ENCODE measurements at places on chromosomes 12 and 14.
A peak's percentile ranks its signal among the peaks of the same experiment; 100 is the strongest.

DNA sequence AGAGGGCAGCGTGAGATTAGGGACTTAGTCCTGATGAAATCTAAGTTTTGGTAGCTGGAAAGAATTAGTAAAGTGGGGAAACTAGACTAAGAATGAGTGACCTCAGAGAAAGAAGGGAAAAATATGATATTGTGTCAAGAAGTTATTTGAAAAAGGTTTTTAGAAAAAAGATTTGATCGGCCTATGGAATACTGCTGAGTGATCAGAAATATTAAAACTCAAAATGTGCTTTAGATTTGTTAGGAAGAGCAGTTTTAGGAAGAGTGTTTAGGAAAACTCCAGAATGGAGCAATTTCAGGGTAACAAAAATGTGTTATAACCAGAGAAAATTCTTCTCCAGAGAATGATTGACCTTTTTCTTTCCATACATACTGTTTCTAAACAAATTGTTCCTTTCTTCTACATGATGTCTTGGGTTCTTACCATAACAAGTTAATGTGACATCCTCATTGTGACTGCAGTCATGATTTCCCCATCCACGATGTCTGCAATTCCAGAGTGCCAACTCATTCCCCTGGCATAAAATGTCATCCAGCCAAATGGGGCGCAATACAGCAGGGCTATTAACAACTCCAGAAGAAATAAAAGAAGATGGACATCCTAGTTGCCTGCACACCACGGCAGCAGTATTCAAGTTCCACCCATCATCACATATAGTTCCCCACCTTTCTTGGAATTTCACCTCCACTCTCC is 11.8 kb downstream of the CD163L1 start:
- no peak for DNase-seq

DNA sequence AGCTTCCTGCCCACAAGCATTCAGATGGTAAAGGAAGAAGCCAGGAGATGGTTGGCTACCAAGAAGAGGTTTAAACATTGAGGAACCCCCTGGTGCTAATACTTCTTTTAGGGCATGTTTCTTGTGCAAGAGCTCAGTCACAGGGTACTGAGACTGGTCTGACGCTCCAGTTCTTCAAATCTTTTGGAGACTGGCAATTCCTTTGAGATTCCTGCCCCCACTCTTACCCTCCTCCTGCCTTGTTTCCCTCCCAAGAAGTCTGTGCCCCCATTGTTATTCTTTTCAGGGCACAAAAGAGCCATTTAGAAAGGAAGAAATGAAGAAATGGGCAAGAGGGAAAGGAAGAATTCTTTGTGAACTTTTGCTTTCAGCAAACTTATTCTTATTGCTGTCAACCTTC is 11.8 kb downstream of the A2ML1 start:
- no peak for DNase-seq

GRCh38 chr12:105369014-105369413 is 38.5 kb downstream of the C12orf75 start:
- no peak for DNase-seq

DNA sequence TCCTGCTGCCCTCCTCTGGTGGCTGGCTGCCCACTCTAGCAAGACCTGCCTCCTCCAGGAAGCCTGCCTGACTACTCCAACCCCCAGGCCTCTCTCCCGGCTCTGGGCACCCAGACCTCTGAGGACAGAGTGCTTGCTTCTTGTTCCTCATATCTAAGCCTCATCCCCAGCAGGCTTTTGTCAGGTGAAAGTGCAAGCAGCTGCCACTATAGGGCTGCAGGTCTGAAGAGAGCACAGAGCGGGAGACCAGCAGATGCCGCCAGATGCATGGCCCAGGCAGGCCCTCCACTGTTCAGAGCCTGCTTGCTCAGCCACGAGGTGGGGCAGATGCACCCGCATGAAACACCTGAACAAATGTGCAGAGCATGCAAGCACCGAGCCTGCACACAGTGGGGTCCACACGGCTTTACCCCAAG is 73.0 kb downstream of the SERPINA3 start:
- no peak for DNase-seq

- no peak for DNase-seq
These were observed 52.4 kb downstream of the BRMS1L start for GRCh38 chr14:35878272-35879150.

- DNase-seq = peak; percentile 70
These were observed at the start of the genes AMIGO2 and PCED1B for GRCh38 chr12:47079468-47079980. TSS of gene AMIGO2 (minus strand) at chr12:47079959. CDS start at chr12:47079002, 957 bp downstream. TSS of gene PCED1B (plus strand) at chr12:47079621. CDS start at chr12:47235064, 155,443 bp downstream.

DNA sequence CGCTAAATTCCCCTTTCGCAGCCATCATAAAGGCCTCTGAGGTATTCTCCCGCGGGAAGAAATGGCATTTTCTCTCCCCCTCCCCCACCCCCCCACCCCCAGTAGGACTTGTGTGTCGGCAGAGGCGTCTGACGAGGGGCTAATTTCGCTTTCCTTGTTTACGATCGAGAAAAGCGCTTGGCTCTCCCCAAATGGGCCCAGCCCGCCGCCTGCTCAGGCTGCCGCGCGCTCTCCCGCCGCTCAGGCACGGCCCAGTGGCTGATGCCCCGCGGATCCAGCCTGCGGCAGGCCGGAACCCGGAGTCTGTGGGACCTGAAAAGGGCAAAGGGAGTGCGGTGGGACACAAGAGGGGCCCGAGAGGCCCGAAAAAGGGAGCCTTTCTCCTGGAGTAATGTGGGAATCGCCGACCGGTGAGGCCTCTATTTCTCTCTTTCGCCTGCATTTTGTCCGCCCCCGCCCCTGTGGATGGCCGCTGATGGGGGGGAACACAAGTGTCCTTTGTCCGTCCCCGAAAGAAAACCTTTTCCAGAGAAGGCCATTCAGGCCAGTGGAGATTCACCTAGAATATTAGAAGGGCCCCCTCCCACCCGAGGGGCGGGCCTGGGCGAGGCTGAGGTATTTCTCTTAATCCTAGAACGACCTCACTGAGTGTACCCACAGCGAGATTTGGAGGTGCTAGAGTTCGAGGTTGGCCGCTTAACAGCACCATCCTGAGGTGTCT is 9.0 kb upstream of the HOXC6 start:
- peak; percentile 55 for DNase-seq

DNA sequence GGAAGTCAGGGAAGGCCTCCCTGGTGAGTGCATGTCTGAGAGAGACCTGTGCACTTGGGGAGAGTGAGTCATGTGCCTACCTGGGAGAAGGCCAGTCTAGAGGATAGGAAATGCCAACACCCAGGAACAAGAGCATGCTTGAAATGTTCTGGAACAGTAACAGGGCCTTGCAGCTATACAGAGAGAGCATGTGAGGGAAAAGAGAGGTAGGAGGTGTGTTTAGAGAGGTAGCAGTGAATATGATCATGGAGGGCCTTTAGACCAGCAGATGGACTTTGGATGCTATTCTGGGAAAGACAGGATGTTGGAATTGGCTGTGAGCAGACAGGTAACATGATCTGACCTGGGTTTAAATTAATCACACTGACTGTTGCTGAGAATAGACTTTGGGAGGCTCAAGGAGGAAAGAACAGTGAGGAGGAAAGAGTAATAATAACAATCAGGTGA is 1143.6 kb downstream of the FLRT2 start:
- no peak for DNase-seq

GRCh38 chr14:89586258-89587135 is 169.5 kb upstream of the FOXN3 start:
- no peak for DNase-seq

DNA sequence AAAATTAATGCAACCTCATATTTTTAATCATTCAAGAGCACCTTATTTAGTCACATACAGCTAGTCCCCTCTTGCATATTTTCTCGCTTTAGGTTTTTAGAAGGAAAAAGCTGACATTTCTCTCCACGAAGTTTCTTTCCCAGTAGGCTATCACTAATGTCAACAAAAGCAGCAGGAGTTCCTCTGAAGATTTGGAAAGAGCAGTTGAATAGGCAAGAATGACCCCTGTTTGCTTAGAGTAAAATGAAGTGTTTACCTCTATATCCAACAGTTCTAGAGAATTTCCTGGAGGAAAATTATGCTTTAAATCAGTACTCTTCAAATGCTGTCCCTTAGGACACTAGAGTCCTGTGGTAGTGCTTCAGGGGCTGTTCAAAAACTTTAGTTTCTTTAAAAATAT is 188.1 kb upstream of the PRKD1 start:
- no peak for DNase-seq

GRCh38 chr14:74619672-74620131 is 7.7 kb upstream of the LTBP2 start:
- DNase-seq = no peak

- no peak for DNase-seq
These were observed 5.7 kb upstream of the MLF2 start for GRCh38 chr12:6758506-6759095.

GRCh38 chr12:120266180-120266870 is 795 bp upstream of the PXN start:
- no peak for DNase-seq

DNA sequence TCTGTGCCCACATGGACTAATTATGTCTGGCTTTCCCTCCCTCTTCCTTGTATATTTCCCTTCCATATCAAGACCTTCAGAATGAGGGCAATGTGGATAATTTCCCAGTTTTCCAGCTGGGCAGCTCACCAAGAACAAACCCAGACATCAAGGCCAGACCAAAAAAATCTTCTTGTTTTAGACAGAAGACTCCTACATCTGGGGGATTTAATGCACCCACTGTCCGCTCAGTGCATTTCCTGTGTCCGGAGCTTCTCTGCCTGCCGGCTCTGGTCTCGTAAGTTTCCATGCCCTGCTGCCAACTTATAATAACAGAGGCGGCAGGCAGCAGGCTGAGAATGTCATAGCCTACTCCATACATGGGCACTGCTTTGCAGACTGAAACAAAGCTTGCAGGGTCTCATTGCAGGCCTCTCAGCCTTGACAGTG is 207.2 kb upstream of the BCL2L14 start:
- no peak for DNase-seq

DNA sequence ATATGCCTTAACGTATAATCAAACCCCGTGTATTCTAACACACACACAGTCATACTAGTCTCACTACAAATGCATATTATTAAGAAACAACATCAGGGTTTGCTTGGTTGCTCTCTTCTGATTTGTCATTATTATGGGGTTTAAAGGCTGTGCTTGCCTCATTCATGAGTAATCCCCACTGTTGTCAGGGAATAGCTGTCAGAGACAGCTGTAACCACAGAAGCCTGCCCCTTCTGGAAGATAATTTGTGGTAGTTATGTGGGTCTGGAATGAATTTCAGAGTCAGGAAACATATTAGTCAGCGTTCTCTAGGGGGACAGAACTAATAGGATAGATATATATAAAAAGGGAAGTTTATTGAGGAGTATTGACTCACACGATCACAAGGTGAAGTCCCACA is 456.9 kb upstream of the TMEM132C start:
- DNase-seq = no peak
